ENCODE measurements at places on chromosomes 5 and 9. TPM values are rescaled to one million over a fixed set of nuclear protein-coding genes. Genes with fewer than 3 reads are reported as not detected.

HAND1 gene
- total RNA-seq: 2.7 TPM

GRCh38 chr5:172163346-172163745 lies 24.7 kb downstream of the STK10 start:
- no peak for DNase-seq

- no peak for DNase-seq
These were observed 109.8 kb upstream of the TBC1D2 start for GRCh38 chr9:98365227-98365669.

- DNase-seq: no peak
These were observed 49.5 kb upstream of the MCCC2 start for GRCh38 chr5:71537687-71538086.

DNA sequence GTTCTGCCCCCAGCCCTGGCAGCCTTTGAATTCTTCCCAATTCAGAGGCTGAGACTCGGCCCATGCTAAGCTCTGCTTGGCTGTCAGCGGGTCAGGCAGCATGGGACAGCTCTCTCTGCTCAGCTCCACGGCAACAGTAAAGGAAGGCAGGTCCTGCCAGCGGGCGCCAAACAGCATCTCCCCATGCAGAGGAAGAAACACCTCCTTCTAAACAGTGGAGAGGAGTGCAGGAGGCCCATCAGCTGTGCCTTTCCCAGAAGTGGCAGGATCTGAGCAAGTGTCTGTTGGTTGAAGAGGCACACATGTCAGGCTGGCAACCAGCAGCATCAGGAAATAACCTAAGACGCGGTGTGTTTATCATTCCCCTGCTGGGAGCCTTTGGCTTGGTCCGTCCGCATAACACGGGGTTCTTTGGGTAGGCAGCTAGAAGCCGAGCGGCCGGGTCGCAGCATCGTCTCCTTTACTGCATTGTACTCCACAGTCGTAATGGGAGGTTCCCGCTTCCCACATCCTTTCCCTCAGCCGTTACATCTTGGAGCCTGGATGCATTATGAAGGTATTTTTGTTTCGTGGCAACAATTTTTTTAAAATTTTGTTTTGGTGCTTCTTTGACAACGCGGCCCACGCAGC lies 42.7 kb upstream of the NCS1 start:
- DNase-seq: peak; percentile 31

CHD1 gene
- 26.5 TPM for total RNA-seq

- DNase-seq: no peak
These were observed 3.2 kb upstream of the IRX2 start for GRCh38 chr5:2754581-2755075.
